ENCODE measurements at places on chromosomes 7 and 10. TPM values are rescaled to one million over a fixed set of nuclear protein-coding genes. Genes with fewer than 3 reads are reported as not detected.

The GIMAP8 gene
- not detected for total RNA-seq

The BNIP3 gene
- 40.9 TPM for total RNA-seq

The SPDYE8 gene
- total RNA-seq, result not detected

The INPP5F gene
- total RNA-seq, result 9.3 TPM

The OAT gene
- total RNA-seq, result 96.4 TPM

The FAM20C gene
- 37.6 TPM for total RNA-seq

The MYOF gene
- 227 TPM for total RNA-seq

The SPDYE1 gene
- total RNA-seq, result not detected

The SDK1 gene
- total RNA-seq, result 0.46 TPM

The LLCFC1 gene
- not detected for total RNA-seq

The AKR1C4 gene
- 0.18 TPM for total RNA-seq

The PNLIPRP1 gene
- not detected for total RNA-seq

The ATP6V1F gene
- total RNA-seq, result 255 TPM

The TSPAN15 gene
- total RNA-seq, result 105 TPM

The SFTPA1 gene
- not detected for total RNA-seq

The CARD11 gene
- total RNA-seq, result 1.3 TPM

The RBM17 gene
- 133 TPM for total RNA-seq

The PLCE1 gene
- 7.0 TPM for total RNA-seq

The EVX1 gene
- not detected for total RNA-seq

The MYL10 gene
- total RNA-seq, result not detected

The CLRN3 gene
- total RNA-seq, result not detected

The FGFBP3 gene
- total RNA-seq, result 2.2 TPM

The AQP1 gene
- 0.44 TPM for total RNA-seq

The SUMF2 gene
- total RNA-seq, result 115 TPM

The USP6NL gene
- total RNA-seq, result 14.8 TPM

The PIK3CG gene
- not detected for total RNA-seq

The CFAP43 gene
- total RNA-seq, result 0.21 TPM

The GAD2 gene
- total RNA-seq, result not detected

The MEOX2 gene
- total RNA-seq, result not detected

The FAM237B gene
- total RNA-seq, result not detected

The TES gene
- 52.4 TPM for total RNA-seq

The IL6 gene
- 2.9 TPM for total RNA-seq

The CCDC146 gene
- 0.59 TPM for total RNA-seq

The DYNC1I1 gene
- total RNA-seq, result not detected

The PLEKHS1 gene
- not detected for total RNA-seq

The SMKR1 gene
- 13.3 TPM for total RNA-seq

The CACUL1 gene
- total RNA-seq, result 14.1 TPM

The SLC26A4 gene
- total RNA-seq, result 0.12 TPM

All from A549 treated with DMSO at 1 μM for 4 hours (cell line).